ENCODE measurements at places on chromosomes 2 and 18. TPM values are rescaled to one million over a fixed set of nuclear protein-coding genes. Genes with fewer than 3 reads are reported as not detected.

DNA sequence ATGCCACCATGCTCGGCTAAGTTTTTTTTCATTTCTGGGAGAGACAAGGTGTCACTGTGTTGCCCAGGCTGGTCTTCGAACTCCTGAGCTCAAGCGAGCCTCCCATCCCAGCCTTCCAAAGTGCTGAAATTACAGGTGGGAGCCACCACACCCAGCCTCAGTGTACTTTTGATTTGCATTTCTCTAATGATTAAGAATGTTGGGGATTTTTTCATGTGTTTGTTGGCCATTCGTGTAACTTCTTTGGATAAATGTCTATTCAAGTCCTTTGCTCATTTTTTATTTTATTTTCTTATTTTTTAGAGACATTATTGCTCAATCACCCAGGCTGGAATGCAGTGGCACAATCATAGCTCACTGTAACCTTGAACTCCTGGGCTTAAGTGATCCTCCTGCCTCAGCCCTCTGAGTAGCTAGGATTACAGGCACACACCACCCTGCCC, 73.1 kb downstream of the TMEM185B start:
- no peak for DNase-seq

GRCh38 chr2:55743583-55743982, 49.9 kb upstream of the PNPT1 start:
- DNase-seq = no peak

DNA sequence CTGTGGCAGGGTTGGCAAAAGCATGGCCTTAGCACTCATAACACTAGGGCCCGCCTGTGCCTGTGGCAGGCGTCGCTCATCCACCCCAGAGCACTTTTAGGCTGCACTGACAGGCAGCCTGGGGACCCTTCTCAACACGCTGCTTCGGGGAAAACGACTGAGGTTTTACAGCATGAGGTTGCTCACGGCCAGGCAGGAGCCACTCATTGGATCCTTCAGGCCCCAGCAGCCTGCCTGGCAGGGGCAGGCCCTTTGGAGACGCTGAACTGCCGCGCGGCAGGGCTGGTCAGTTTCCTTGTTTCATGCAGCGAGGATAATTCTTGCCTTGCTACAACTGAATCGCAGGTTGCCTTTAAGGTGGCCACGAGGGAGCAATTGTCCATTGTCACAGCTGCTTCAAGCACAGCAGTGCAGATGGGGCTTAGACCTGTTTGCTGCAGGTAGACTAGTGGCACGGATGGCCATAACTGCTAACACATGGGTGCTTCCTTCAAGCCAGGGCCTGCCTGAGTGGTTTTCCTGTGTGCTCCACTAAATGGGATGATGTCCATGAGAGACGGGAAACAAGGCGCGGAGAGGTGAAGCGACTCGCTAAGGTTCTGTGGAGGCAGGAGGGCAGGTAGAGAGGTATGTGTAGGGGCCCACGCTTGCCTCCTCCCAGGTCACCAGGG, 49.9 kb upstream of the HS6ST1 start:
- no peak for DNase-seq

DNA sequence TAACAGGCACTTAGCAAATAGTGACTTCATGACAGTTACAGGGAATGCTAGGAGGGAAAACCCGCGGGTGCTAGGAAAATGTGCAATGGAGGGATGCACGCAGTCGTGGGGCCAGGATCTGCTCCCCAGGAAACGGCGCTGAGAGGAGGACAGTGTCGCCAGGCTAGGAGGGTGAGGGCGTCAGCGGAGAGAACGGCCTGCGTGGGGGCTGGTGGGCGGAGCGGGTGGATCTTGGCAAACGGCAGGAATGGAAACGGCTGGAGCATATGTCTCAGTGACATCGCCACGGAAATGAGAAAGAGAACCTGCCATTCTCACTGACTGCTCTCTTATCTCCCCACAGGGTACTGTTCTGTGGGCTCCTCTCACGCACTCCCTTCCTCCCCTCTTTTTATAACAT, 478.5 kb upstream of the ID2 start:
- no peak for DNase-seq

DNA sequence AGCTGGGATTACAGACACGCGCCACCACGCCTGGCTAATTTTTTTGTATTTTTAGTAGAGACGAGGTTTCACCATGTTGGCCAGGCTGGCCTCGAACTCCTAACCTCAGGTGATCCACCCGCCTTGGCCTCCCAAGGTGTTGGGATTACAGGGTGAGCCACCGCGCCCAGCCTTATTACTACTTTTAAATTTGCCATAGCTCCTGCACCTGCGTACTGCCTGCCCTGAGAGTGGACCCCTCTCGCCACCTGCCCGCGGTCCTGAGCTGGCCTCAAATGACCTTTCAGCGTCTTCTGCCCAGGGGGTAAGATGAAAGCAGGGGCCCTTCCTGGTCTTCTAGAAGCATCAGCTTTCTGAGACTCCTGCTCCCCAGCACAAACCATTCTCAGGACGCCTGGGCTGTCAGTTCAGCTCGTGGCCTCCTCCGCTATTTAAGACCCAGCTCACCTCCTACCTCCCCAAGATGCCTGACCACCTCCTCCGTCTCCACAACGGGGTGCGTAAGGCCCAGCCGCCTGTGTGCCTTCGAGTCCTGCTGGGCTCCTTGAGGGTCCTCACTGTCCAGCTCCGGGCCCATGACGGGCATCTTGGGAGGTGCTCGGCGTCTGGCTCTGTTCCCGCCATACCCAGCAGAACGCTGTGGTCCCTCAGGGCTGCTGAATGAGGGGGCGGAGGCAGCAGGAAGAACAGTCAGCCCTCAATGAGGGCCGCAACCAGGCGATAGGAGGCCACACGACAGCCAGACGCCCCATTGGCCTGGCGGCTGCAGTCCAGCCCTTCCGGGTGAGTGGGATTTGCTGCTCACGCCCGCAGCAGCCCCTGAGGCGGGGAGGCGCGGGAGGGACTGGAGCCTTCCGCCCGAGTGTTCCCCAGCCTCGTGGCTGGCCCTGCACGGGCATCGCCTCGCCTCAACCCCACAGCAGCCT, 266.6 kb downstream of the TFCP2L1 start:
- no peak for DNase-seq

DNA sequence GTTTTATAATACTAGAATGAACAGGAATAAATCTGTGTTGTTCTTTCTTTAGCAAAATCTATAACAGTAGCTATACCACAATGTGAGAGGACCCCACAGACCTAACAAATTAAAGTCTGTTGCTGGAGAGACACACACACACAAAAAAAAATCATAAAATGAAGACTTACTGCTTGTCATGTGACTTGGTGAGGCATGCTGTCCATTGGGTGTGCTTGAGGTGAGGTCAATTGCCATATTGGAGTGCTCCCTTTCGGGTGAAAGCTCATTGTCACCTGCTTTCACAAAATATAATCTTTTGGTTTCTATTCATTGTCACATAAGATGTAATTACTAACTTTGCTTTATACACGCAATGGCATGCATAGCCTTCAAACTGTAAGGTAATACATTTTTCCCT, 3.9 kb downstream of the IKZF2 start:
- DNase-seq = no peak

DNA sequence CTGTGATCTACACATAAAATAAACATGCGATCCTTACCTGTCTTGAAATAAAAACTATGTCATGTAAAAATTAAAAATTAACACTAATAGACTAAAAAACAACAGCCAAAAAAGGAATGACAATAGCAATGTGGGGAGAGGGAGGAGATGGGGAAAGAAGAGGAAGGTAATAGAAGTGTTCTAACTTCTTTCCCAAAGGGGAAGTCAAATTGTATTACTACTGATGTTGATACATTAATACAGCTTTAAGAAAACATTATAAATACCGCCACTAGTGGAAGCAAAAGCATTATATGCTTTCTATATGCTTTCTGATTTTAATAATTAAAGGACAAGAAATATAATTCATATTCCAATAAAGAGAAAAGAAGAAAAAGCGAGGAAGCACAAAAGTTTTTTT, 22.2 kb downstream of the ZNF516 start:
- DNase-seq = no peak

DNA sequence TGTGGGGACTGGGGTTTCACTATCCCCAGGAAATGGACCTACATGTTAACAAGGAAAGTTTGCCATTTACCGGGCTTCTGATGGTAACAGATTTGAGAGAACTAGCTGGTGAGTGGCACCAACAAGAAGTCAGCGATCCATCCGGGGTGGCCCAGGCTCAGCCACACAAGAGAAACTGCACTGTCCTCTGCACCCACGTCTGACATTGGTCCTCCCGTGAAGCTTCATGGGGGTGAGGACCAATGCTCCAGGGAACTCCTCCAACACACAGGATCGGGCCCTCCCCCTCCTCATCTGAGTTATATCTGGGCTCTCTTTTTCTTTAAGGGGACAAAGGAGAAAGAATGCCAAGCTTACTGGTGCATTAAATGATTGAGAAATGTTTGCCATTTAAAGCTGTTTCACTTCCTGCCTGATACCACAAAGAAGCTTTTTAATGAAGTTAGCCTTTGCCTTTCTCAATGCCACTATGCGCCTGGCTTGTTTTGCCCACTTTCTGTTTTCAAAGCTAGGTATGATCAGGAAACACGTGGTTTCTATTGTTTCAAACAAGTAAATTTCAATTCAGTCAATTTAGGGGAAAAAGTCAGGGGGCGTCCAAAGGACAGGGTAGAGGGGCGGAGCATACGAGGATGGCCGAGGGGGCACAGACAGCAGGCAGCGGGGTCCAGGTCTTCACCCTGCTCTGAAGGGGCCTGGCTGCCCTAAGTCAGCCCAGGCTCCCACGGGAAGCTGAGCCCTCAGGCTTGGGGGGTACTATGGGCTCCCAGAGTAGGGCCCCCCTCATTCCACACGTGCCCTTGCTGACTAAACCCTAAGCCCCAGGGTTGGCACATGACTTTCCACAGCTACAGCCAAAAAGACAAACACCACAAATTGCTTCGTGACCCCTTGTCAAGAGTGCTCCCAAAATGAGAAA, 204.0 kb upstream of the ID2 start:
- DNase-seq = no peak

DNA sequence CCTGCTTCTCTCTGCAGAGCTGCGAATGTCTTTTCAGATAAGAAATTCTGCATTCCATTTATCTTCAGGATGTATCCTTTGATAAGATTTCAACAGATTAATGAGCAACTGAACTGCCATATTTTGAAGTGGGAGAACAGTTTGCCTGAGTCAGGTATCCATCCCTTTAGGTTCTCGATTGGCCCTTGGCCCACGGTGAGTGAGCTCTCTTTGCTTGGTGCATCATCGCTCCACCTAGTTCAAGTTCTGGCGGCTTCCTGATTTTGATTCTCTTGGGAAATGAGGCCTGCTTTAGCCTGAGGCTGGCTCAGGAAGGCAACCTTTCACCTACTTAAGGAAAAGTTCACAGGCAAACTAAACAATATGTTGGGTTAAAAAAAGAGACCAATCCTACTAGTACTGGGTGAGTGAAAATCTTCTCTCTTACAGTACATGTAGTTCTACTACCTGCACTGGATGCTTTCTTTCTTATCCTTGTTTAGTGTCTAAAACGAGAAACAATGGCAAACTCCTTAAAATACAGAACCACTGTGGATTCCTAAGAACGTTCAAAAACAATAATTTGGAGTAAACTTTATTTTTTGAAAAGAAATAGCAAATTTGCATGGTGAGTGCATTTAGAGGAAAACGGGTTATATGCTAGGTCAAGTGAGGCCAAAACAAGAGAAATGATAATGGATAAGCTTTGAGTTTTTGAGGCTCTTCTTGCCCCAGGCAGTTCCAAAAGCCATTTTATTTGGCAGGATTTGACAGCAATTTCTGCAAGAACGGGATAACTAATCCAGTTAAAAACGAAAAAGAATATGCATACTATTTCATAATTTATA, 837 bp upstream of the ACSL3 start:
- no peak for DNase-seq

- no peak for DNase-seq
Observed at GRCh38 chr2:202945-203344, 60.9 kb downstream of the SH3YL1 start.

GRCh38 chr2:27093430-27094352, 7.1 kb downstream of the KHK start:
- DNase-seq = no peak

- DNase-seq = no peak
Observed at GRCh38 chr2:22355816-22356433, 1029.1 kb upstream of the KLHL29 start.

DNA sequence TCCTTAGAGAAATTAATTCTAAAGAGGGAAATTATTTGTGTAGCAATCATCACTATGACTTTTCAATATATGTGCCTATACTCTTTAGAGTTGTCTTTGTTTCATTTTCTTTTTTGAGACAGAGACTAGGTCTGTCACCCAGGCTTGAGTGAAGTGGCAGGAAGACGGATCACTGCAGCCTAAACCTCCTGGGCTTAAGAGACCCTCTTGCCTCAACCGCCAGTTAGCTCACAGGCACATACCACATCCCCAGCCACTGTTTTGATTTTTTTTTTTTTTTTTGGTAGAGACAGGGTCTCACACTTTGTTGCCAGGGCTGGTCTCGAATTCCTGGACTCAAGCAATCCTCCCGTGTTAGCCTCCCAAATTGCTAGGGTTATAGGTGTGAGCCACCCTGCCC, 12.4 kb downstream of the YWHAQ start:
- DNase-seq = no peak

DNA sequence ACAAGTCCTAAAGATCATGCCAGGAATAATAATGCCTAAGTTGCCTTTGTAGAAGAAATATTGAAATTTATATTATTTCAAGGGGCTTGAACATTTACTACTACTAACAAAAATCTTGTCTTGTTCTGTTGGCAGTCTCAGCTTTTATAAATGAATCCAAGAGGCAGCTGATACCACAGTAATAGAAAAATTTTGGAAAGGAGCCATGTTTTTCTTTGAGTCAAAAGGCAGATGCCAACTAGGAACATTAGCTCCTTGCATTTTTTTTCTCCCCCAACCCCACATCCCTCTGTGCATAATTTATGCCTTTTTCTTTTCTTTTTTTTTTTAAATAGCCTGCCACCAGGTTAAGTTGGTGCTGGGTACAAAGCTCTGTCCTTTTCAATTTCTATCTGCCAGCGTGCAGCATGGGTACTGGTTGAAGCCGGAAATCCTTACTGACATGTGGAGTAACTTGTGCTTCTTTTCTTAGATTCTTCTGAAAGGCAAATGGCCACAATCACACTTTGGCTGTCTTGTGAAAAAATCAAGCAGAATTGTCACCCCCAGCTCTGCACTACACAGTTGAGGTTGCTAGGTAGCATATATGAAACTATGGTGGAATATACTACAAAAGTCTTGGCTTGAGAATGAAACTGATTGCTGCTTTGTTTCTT, 98.8 kb downstream of the RHBDD1 start:
- DNase-seq = no peak

- DNase-seq = no peak
Observed at GRCh38 chr2:185245806-185246205, 492.8 kb upstream of the FSIP2 start.

GRCh38 chr18:23619388-23619881, 33.1 kb upstream of the NPC1 start:
- DNase-seq = no peak

GRCh38 chr2:2588777-2589176, 257.7 kb upstream of the MYT1L start:
- no peak for DNase-seq

Gene CCDC68
- 6.6 TPM for total RNA-seq

Gene PRKAG3
- total RNA-seq = not detected

Gene INHBB
- 0.27 TPM for total RNA-seq

Gene OSBPL6
- 11.6 TPM for total RNA-seq

Gene CHST10
- total RNA-seq = 0.27 TPM

Gene SMAD2
- total RNA-seq = 130 TPM

Gene RGPD3
- 0.15 TPM for total RNA-seq

Gene CYP27C1
- total RNA-seq = not detected

Gene CTNNA2
- total RNA-seq = not detected

Gene C2orf66
- not detected for total RNA-seq

Gene MYOM1
- total RNA-seq = 0.52 TPM

Gene FTCDNL1
- 2.6 TPM for total RNA-seq

Measured in HCT116 (cell line).